ENCODE measurements at places on chromosomes 4 and X. TPM values are rescaled to one million over a fixed set of nuclear protein-coding genes. Genes with fewer than 3 reads are reported as not detected.

The TLR8 gene
- total RNA-seq = not detected

The CLNK gene
- not detected for total RNA-seq

The NDNF gene
- total RNA-seq = not detected

- no peak overlapping the region for H3K27ac ChIP-seq
- no peak for DNase-seq
- no peaks in the 10 kb centered on the region for H3K36me3 ChIP-seq
- H3K4me3 ChIP-seq = no peak overlapping the region
Observed at GRCh38 chr4:182699795-182700194, 217.4 kb downstream of the DCTD start.

DNA sequence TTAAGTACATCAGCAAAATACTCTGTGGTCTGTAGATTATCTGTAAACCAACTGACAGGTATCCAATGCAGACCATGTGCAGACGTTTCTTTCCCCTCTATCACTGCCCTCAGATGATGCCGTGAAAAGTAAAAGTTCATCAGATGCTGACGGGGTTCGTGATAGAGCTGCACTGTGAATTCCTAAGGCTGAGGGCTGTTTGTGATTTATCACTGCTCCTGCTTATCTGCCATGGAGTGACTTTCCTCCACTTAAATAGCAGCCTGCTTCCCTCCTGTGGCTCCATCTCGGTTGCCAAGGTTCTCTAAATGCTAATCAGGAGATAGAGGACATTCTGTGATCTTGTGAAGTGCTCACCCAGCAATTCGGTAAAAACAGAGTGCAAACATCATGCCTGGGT lies 89.3 kb upstream of the SRD5A3 start:
- H3K27ac ChIP-seq = no peak overlapping the region
- peaks cover 6% of the 10 kb centered on the region for H3K27me3 ChIP-seq
- H3K4me3 ChIP-seq = no peak overlapping the region
- DNase-seq = no peak
- H3K36me3 ChIP-seq = no peaks in the 10 kb centered on the region
- no peaks in the 10 kb centered on the region for H3K4me1 ChIP-seq

- no peak overlapping the region for H3K4me3 ChIP-seq
- DNase-seq = no peak
- H3K4me1 ChIP-seq = no peaks in the 10 kb centered on the region
- no peaks in the 10 kb centered on the region for H3K27me3 ChIP-seq
- no peak overlapping the region for H3K27ac ChIP-seq
- H3K36me3 ChIP-seq = no peaks in the 10 kb centered on the region
Observed at GRCh38 chrX:138006180-138006579, 440.3 kb downstream of the ZIC3 start.

GRCh38 chrX:46777971-46778810 lies 19.3 kb upstream of the SLC9A7 start:
- H3K27me3 ChIP-seq = no peaks in the 10 kb centered on the region
- H3K36me3 ChIP-seq = no peaks in the 10 kb centered on the region
- DNase-seq = no peak
- no peak overlapping the region for H3K4me3 ChIP-seq
